ENCODE measurements at places on chromosomes 7 and 10. TPM values are rescaled to one million over a fixed set of nuclear protein-coding genes. Genes with fewer than 3 reads are reported as not detected.

The VIPR2 gene
- total RNA-seq: 10.9 TPM

The SSBP1 gene
- 52.9 TPM for total RNA-seq

The FBXO24 gene
- total RNA-seq: 5.3 TPM

The TDRD1 gene
- total RNA-seq: 0.78 TPM

The AMPH gene
- 2.6 TPM for total RNA-seq

The GRB10 gene
- total RNA-seq: 229 TPM

The ECHDC3 gene
- 153 TPM for total RNA-seq

The SUN3 gene
- total RNA-seq: not detected

The SNX10 gene
- total RNA-seq: 1.3 TPM

The CLRN3 gene
- 0.26 TPM for total RNA-seq

The GNAT3 gene
- 0.26 TPM for total RNA-seq

The FKBP6 gene
- total RNA-seq: not detected

The CC2D2B gene
- total RNA-seq: 3.4 TPM

The CALCR gene
- not detected for total RNA-seq

The ENTPD7 gene
- 17.1 TPM for total RNA-seq

The ACTR3C gene
- total RNA-seq: 35.5 TPM

The CLDN4 gene
- total RNA-seq: 76.8 TPM

The CYP26C1 gene
- 0.52 TPM for total RNA-seq

The RAB19 gene
- 12.9 TPM for total RNA-seq

The MMD2 gene
- not detected for total RNA-seq

The BTBD16 gene
- not detected for total RNA-seq

The FAM13C gene
- total RNA-seq: 9.6 TPM

The H2BK1 gene
- total RNA-seq: not detected

The MACC1 gene
- total RNA-seq: 15.2 TPM

The PLEKHS1 gene
- total RNA-seq: 7.6 TPM

The ZNF800 gene
- 20.0 TPM for total RNA-seq

The FAM25A gene
- not detected for total RNA-seq

The VPS41 gene
- 18.1 TPM for total RNA-seq

The R3HCC1L gene
- total RNA-seq: 9.9 TPM

The MTPN gene
- 23.1 TPM for total RNA-seq

The GIMAP7 gene
- 3.6 TPM for total RNA-seq

The ZNF680 gene
- 23.7 TPM for total RNA-seq

The COL13A1 gene
- not detected for total RNA-seq

The CD36 gene
- total RNA-seq: 76.0 TPM

The CALML5 gene
- total RNA-seq: not detected

The SYT15 gene
- total RNA-seq: 3.4 TPM

The IRF5 gene
- total RNA-seq: 15.3 TPM

The CAMK1D gene
- 12.5 TPM for total RNA-seq

The MOGAT3 gene
- not detected for total RNA-seq

The FAM25C gene
- not detected for total RNA-seq

The NPY gene
- total RNA-seq: 8.6 TPM

All from body of pancreas (tissue), 4 donors.